ENCODE measurements at places on chromosomes 12 and 14. TPM values are rescaled to one million over a fixed set of nuclear protein-coding genes. Genes with fewer than 3 reads are reported as not detected.

- DNase-seq = no peak
These were observed 109.8 kb upstream of the CPSF6 start for GRCh38 chr12:69129564-69129963.

GRCh38 chr12:66065641-66066136, 64.9 kb downstream of the LLPH start:
- peak; percentile 18 for DNase-seq

MIPOL1 gene
- 8.4 TPM for total RNA-seq

DNA sequence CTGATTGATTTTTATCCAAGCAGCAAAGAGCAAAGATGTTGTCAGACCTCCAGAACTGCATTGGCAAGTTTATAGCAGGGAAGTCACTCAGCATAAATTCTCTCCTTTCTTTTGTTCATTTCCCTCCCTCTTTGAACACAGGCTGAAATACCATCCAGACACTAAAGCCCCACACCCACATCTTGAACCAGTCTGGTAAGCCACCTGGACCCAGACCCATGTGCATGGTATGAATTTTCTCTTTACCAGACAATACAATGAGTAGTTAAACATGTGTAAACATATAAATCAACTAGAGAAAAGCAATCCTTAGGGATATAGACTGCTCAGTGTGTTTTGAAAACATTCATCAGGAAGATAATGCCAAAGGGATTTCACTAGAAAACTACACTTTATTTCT, 488.3 kb upstream of the FLRT2 start:
- no peak for DNase-seq

Data from cardiac muscle cell (in vitro differentiated cells and primary cell).